ENCODE measurements at places on chromosomes 6 and 20.

DNA sequence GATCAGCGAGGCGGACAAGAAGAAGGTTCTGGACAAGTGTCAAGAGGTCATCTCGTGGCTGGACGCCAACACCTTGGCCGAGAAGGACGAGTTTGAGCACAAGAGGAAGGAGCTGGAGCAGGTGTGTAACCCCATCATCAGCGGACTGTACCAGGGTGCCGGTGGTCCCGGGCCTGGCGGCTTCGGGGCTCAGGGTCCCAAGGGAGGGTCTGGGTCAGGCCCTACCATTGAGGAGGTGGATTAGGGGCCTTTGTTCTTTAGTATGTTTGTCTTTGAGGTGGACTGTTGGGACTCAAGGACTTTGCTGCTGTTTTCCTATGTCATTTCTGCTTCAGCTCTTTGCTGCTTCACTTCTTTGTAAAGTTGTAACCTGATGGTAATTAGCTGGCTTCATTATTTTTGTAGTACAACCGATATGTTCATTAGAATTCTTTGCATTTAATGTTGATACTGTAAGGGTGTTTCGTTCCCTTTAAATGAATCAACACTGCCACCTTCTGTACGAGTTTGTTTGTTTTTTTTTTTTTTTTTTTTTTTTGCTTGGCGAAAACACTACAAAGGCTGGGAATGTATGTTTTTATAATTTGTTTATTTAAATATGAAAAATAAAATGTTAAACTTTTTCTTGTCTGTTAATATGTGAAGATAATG is 2.2 kb downstream of the HSPA1B start:
- DNase-seq = peak; percentile 49

DNA sequence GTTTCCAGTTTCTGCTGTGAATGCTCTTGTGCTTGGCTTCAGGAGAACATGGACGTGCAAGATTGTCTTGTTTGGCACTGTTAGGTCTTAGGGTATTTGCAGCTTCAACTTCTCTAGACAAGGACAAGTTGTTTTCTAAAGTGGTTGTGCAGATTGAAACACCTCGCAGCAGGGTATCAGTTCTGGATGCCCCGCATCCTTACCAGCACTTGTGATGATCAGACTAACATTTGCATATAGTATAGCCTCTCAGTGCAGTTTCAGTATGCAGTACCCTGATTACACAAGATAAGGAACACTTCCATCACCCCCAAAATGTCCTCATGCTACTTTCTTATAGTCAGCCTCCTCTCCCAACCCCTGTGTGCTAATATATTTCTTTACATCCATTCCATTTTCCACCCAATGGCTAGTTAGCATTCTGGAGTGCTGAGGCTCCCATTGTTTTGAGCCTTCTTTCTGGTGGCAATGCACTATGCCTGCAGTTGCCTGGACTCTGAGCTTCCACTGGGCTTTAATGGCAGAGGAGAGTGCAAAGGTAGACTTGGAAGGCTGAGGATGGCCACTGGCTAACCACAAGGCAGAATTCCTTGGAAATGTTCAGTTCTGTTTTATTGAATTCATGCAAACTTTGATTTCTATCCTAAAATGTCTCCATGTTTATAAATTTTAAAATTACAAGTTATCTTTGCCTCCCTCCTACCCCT is 35.4 kb downstream of the KIF3B start:
- DNase-seq = no peak

- DNase-seq = no peak
Observed at GRCh38 chr6:56335726-56336125, 88.3 kb upstream of the COL21A1 start.

DNA sequence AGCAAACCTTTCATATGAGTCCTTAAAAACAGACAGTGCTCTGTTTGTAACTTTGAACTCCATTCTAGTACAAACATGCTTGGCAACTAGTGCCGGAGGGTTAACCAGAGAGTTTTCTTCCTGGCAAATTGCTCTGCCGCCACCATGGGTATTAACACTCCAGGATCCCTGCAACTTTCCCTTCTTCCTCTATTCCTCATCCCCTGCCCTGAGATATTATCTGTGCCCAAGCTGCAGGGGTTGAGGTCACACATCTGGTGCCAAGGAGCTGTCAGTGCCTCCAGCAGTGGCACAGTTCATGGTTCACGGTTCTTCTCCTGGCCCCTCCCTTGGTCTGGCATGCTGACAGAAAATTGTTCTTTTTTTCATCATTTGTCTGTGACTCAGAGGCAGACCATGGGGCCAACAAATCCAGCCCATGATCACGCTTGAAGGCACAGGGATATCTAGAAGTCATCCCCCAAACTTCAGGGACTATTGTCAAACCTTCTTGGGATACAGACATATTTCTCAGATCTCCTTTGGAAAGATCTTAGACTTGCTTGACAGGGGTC is 77.5 kb downstream of the ATXN1 start:
- DNase-seq = no peak

DNA sequence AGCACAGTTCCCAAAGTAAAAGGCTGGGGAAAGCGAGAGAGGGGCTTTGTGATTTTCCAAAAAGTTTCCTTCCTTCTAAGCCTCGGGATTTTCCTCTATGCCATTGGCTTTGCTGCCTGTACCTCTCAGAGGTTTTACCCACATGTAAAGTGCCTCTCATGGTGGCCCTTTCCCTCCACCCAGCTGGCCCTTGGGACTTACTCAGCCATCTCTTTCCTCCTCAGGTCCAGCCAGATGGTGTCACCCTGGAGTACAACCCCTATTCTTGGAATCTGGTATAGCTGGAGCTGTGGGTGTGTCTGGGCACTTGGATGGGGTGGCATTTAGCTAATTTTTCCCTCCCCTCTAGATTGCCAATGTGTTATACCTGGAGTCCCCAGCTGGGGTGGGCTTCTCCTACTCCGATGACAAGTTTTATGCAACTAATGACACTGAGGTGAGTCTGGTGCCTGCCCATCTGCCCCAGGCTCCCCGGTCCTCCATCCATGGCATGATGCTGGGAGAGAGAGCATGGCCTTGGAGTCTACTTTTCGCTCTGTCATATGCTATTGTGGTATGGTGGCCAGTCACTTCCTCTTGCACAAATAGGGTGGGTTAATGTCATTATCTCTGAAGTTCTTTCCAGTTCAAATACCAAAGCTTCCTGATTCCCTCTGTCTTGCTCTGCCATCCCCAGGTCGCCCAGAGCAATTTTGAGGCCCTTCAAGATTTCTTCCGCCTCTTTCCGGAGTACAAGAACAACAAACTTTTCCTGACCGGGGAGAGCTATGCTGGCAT is 1.1 kb downstream of the CTSA start:
- peak; percentile 84 for DNase-seq

GRCh38 chr6:109081516-109082187 is 13.0 kb downstream of the SESN1 start:
- no peak for DNase-seq

GRCh38 chr6:45970326-45970725 is 45.3 kb downstream of the CLIC5 start:
- DNase-seq = no peak

DNA sequence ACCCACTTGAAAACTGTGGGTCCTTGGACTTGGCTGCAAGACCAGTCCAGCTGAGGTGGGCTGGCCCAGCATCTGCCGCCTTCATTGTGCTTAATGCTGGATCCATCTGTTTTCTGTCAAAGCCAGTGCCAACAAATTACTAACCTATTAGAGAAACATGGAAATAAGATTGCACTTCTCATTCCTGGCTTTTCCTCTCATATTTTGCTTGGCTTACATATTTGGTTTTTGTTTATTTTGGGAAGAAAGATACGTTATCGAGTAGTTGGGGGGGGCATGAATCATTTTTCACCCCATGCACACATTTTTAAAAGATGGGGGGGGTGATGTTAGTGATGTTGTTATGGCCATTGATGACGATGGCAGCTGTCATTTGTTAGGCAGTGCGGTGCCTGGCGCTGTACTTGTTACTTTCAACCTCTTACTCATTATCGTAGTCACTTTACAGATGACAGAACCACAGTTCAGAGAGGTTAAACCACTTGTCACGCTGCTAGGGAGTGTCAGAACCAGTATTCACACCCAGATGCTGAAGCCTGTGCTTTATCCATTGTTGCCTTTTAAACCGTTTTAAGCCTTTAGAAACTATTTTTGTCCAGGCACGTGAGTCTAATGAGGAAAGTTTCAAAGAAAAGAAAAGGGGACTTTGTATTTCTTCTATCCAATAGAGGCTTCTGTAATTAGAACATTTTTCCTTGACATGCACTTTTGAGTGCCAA is 180.0 kb downstream of the TMEM242 start:
- peak; percentile 89 for DNase-seq

DNA sequence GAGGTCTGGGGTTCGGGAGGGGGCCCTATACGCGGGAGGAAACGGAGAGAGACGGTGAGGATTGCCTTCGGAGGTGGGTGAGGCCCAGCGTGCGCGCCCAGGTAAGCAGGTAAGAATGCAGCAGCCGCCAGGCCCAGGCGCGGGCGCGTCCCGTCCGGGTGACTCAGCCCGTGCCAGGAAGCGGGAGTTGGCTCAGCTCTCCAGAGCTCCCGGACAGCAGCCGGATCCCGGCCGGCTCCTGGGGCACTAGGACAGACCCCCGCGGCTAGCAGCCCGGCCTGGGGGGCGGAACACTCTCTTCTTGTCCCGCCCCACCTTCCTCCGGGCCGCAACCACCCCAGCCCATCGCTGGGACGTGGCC is 1.5 kb upstream of the MDFI start:
- no peak for DNase-seq

DNA sequence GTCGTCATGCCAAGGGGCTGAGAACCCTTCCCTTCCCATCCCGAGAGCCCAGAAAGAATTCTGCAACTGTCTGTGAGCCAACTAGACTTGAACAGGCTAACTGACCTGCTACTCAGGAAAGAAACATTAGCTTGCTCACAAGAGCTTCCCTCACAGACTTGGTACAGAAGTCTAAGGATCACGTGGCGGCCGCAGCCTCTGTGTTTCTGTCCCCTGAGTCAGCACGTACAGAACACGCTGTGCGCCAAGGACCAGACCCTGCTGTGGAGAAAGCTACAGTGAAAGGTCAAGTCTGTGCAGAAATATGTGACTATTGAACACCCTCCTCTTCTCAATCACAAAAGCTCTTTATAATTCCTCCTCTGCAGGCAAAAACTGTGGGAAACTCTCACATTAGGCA is 151.3 kb upstream of the QKI start:
- no peak for DNase-seq

DNA sequence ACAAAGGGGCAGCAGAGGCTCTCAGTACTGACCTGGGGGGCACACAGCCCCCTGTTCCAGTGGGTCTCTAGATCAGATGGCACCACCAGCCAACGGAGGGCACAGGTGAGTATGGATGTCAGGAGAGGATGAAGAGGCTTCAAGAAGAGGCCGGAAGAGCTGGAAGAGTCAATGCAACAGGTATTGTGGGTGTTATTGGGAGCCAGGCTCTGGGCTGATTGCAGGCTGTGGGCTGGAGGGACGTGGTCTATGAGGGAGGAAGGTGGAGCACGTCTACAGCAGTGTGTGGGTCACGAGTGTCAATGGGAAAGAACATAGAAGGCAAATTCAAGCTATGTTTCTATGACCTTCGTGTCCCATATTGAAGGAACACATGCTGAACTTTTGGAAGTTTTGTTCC is 18.8 kb upstream of the TAGAP start:
- DNase-seq = no peak

DNA sequence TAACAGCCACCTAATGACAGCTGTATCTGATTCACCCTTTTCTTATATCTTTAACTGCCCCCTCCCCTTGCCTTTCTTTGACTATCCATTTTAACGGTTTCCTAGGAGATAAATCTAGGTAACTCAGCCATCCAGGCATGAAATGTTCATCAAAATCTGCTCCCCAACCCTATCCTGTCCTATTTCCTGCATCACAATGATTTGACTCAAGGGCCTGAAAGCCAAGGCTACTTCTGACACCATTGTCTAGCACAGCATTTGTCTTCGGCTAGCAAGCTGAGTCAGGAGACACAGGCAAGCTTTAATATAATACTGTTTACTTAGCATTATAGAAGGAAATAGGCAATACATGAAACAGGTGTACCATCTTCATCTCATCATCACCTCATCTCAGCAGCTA is 31.6 kb upstream of the MANEA start:
- DNase-seq = no peak

DNA sequence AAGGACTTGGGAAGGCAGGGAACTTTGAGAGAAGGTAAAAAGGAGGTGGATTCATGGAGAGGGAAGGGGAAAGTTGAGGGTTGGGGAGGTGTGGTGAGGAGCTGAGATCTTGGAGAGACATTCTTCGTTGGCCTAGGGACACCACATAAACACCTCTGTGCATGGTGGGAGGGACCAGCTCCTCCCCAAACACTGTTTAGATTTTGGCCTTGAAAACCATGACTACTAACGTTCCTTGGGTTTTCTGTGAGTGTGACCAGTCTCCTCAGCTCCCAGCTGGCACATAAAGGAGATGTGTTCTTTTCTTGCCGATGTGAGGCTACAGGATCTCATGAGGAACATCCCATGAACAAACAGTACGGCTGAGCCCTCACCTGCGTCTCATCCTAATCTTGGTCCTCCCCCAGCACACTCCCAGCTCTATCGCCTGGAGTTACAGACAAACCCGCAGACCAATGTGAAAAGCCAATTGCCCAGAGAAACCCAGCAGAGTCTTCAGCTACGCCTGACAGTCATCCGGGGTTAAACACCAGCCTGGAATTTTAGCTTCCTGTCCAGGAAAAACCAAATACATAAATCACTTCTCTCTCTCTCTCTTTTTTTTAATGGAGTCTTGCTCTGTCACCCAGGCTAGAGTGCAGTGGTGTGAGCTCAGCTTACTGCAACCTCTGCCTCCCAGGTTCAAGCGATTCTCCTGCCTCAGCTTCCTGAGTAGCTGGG is 22.0 kb upstream of the DDR1 start:
- DNase-seq = no peak

DNA sequence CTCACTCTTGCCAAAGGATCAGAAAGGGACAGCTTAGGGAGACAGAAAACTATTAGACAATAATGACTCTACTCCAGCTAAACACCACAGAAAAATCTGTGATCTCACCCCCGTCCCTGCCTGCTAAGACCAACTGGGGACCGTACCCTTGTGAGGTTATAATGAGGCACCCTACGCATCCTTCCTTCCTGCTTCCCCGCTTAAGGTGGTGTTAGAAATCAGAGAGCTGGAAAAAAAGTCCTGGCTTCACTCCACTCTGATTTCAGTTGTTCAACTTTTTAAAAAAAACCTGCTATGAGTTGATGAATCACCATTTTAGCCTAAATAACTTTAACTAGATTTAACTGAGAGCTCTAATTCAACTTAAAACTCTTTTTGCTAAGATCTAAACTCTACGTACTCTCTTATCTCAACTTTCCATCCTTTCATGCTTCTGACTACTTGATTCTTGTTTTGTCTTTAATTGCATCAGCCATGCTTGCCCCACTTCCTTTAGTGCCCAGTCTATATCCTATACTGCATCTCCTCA is 35.8 kb upstream of the TMEM14A start:
- no peak for DNase-seq

GRCh38 chr20:56433880-56434255 is 21.8 kb downstream of the CASS4 start:
- DNase-seq = peak; percentile 62

- DNase-seq = no peak
Observed at GRCh38 chr6:112215488-112216284, 38.7 kb downstream of the LAMA4 start.

DNA sequence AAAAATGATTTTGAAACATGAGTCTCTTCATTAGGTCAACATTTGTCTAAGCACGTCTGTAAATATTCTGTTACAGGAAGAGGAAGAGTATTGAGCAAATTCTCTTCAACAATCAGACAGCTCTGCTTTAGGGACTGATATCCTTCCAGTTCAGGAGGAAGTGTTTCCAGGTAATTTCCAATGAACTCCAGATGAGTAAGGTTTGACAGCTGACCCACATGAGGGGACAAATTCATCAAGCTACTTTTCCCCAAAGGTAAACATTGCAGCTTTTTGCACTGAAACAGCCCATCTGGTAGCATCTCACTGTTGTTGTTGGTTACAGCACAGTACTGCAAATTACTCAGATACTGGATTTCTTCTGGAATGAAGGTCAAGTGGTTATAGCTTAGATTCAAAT is 18.1 kb downstream of the ENPP1 start:
- DNase-seq = no peak
